ENCODE measurements at places on chromosomes 12 and 14.

DNA sequence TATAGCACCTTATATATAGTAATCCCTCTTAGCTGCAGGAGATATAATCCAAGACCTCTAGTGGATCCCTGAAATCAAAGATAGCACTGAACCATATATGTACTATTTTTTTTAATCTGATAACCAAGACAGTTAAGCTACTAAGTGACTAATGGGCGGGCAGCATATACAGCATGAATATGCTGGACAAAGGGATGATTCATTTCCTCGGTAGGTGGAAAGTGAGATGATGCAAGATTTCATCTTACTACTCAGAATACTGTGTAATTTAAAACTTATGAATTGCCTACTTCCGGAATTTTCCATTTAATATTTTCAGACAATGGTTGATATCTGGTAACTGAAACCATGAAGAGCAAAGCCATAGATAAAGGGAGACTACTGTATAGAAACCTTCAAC lies 36.2 kb downstream of the PRMT8 start:
- no peak for DNase-seq

GRCh38 chr12:108315486-108316105 lies 23.5 kb downstream of the CMKLR1 start:
- DNase-seq: no peak

DNA sequence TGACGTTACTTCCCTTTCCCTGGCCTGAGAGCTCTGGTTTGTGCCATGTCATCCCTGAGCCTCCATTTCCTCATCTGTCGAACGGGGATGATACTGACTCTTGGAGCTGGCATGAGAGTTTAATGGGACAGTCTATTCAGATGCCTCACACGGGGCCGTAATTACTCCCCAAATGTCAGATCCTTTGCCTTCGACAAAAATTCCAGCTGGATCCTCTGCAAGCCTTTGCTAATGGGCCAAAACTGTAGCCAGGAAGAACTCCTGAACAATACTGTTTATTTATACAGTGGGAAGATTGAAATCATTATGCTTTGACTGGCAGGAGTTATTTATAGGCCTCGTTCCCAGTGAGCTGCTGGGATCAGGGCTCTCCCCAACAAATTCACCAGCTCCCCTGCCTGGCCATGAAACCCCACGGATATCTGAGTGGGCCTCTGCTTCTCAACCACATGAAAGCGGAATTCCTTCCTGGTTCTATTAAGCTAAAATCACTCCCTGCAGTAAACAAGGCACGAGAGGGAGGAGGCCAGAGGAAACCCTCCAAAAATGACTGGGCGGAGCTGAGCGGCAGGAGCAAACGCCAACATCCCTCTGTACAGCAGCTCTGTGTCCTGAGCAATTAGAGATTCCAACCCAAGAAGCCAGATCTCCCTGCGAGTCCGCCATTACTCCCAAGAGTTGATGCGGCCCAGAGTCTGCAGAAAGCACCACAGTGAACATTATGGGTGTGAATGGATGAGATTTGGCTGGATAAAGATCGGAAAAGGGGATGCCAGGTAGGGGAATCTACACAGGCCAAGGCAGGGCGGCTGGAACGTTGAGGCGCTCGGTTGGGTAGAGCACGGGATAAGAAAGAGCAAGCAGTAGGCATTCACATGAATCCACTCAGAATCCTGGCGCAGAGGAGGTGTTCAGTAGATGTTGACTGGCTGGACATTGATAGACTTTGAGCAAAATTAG lies 326.1 kb downstream of the BCL11B start:
- DNase-seq: no peak

DNA sequence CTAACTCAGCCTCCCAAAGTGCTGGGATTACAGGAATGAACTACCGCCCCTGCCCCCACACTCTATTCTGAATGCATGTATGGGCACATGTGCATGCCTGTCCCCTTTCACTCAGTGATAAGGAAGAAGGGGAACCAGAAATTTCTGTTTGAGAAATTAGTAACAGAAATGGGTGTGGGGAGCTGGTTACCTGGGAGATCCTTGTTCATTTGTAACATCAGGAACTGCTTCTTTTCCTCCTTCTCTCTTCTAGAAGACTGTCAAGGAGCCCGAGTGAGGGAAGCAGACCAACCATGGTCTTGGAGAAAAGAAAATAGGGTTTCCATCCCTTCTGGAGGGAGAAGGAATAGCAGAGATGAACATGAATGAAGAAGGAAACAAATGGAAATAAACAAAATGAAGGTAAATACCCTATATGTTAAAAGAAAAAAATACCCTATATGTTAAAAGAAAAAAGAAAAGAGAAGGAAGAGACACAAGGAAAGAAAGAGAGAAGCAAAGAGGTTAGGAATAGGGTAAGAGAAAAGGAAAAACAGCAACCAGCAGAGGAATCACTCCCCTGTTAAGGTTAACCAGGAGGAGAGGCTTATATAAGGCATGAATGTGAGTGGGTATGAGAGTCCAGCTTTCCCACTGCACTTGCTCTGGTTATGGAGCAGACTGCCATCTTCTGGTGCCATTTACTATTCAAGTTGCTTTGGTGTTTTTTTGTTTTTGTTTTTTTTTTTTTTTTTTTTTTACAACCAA lies 3.3 kb downstream of the PPP1R3E start:
- DNase-seq: no peak

DNA sequence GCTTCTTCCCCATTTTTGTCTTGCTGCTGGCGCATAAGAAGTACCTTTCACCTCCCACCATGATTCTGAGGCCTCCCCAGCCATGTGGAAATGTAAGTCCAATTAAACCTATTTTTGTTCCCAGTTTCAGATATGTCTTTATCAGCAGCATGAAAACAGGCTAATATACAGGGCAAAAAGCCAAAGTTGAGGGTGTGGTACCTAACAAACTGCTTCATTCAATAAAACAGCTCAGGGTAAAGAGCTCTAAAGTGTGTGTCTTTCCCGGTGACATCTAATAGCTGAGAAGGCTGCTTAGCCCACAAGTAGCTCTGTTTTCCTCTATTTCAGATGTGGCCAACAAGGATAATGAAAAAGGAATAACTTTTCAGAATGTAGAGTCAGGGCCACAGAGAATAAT lies 76.7 kb upstream of the SLC8A3 start:
- no peak for DNase-seq

All from NCI-H1930 (cell line).